ENCODE measurements at places on chromosomes 1 and 21.

- DNase-seq = no peak
Observed at GRCh38 chr1:115564201-115564600, 77.6 kb upstream of the VANGL1 start.

- DNase-seq = no peak
Observed at GRCh38 chr1:175969231-175969630, 225.8 kb upstream of the TNR start.

- no peak for DNase-seq
Observed at GRCh38 chr1:211616231-211616964, 37.4 kb upstream of the SLC30A1 start.

DNA sequence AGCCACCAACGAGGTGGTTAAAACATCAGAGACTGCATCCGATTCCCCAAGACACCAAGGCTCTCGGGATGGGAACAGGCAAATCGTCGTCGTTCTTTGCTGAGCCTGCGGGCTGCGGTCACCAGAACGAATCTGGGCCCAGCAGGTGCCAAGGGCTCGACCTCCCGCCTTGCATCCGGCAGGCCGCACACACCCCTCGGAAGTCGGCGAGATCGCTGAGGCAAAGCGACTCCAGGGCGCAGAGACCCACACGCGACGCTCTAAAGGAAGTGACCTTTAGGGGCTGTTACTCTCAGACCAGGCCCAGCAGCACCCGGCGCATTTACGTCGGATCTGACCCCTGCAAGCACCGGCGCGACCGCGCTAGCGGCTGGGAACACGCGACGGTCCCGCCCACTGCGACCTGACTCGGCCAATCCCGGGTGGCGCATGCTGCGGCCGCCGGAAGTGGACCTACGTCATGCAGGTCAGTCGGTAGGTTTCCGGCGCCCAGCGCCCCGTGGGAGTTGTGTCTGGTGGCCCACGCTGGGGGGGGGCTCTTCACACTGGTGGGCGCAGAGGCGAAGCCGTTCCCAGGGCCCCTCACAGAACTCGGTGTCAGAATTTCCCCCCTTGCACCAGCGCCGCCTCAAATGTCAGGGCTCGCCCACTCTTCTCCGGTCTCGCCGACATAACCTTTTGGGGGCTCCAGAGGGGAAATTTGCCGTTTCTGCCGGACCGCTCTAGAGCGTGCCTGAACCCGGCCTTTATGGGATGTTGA lies 7.5 kb upstream of the PARK7 start:
- DNase-seq = no peak

- no peak for DNase-seq
Observed at GRCh38 chr1:115840605-115841460, at the start of gene NHLH2. Gene NHLH2 (minus strand): TSS chr1:115841126. CDS start chr1:115838372, 2,754 bp downstream.

DNA sequence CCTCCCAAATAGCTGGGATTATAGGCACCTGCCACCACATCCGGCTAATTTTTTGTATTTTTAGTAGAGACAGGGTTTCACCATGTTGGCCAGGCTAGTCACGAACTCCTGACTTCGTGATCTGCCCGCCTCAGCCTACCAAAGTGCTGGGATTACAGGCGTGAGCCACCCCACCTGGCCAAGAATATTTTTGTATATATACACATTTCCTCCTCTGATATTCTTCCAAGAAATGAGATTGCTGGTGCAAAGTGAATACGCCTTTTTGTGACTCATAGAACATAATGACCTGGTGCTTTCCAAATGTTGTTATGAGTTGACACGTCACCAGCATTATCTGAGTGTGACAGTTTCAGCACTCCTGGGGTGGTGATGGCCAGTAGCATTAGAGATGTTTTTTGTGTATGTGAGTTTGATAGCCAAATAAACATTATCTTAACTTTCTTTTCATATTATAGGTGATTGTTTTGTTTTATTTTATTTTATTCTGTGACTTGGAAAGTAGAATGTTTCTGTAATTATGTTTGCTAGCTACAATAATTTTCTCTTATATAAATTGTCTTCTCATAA lies 54.9 kb downstream of the KCNK1 start:
- peak; percentile 66 for DNase-seq

All from HFF-Myc (cell line).